GM23338 (cell line): ENCODE measurements at places on chromosomes 4 and X. TPM values are rescaled to one million over a fixed set of nuclear protein-coding genes. Genes with fewer than 3 reads are reported as not detected.

GPRASP2 gene
- polyA plus RNA-seq = 4.0 and 4.9 TPM in 2 replicates

MFAP3L gene
- 2.5 and 3.4 TPM in 2 replicates for polyA plus RNA-seq

H2BW2 gene
- 0.16 and 0.61 TPM in 2 replicates for polyA plus RNA-seq

HS3ST1 gene
- polyA plus RNA-seq = 1.3 and 1.8 TPM in 2 replicates

TGIF2LX gene
- not detected in 2 replicates for polyA plus RNA-seq

IL1RAPL1 gene
- polyA plus RNA-seq = 0.18 TPM in 1 of 2 replicates, not detected in the other
